ENCODE measurements at places on chromosomes 6 and 20. TPM values are rescaled to one million over a fixed set of nuclear protein-coding genes. Genes with fewer than 3 reads are reported as not detected.

Gene SIRPB1
- 1.0 TPM for total RNA-seq

Gene GTSF1L
- total RNA-seq, result not detected

Gene GDAP1L1
- 6.8 TPM for total RNA-seq

Gene GRM4
- 5.3 TPM for total RNA-seq

Gene IL17F
- total RNA-seq, result not detected

Gene PNLDC1
- total RNA-seq, result not detected

Gene RIPOR3
- 0.48 TPM for total RNA-seq

Gene CALHM5
- 0.02 TPM for total RNA-seq

Gene CRIP3
- total RNA-seq, result 15.3 TPM

Gene ADGB
- total RNA-seq, result not detected

Gene HLA-DOB
- total RNA-seq, result 0.20 TPM

GRCh38 chr6:146361128-146361924 is 182.3 kb upstream of the RAB32 start:
- no peaks in the 10 kb centered on the region for H3K36me3 ChIP-seq
- H3K4me1 ChIP-seq, result peaks cover 3% of the 10 kb centered on the region
- H3K27ac ChIP-seq, result no peak overlapping the region
- no peak overlapping the region for H3K4me3 ChIP-seq
- no peaks in the 10 kb centered on the region for H3K27me3 ChIP-seq
- no peak for DNase-seq

DNA sequence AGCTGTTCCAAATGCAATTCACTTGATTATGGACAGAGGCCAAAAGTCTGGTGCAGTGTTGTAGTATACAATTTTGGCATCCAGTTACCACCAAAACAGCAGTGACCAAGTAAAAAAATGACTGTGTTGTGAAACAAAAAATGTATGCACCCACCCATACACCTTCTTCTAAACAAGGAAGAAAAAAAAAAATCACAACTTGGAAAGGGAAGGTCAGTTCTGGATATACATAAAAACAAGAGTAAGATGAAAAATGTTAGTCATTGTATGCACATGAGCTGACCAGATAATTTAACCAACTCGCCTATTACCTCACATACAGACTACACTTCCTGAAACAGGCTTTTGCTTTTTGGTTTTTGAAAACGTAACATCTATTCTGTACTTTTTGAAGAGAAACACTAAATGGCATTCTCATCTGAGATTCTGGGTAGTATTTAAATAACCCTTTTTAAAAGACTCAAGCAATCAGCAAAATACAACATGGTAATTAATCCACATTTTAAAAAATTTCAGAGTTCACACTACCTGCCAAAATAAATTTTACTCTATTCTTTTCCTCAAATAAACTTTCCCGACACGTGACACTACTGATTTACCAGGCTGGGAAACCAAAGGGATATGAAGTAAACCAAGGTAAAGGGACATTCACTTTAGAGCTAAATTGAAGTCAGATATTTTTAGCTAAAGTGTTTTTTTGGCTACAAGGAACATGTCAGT is 141.6 kb upstream of the SHLD1 start:
- H3K4me1 ChIP-seq, result no peaks in the 10 kb centered on the region
- H3K4me3 ChIP-seq, result no peak overlapping the region
- H3K36me3 ChIP-seq, result peaks cover 10% of the 10 kb centered on the region
- H3K27me3 ChIP-seq, result no peaks in the 10 kb centered on the region
- DNase-seq, result no peak
- H3K27ac ChIP-seq, result no peak overlapping the region

GRCh38 chr20:32125506-32125905 is 16.0 kb downstream of the TM9SF4 start:
- H3K4me1 ChIP-seq, result no peaks in the 10 kb centered on the region
- no peak for DNase-seq
- H3K4me3 ChIP-seq, result no peak overlapping the region
- peaks cover 17% of the 10 kb centered on the region for H3K36me3 ChIP-seq

DNA sequence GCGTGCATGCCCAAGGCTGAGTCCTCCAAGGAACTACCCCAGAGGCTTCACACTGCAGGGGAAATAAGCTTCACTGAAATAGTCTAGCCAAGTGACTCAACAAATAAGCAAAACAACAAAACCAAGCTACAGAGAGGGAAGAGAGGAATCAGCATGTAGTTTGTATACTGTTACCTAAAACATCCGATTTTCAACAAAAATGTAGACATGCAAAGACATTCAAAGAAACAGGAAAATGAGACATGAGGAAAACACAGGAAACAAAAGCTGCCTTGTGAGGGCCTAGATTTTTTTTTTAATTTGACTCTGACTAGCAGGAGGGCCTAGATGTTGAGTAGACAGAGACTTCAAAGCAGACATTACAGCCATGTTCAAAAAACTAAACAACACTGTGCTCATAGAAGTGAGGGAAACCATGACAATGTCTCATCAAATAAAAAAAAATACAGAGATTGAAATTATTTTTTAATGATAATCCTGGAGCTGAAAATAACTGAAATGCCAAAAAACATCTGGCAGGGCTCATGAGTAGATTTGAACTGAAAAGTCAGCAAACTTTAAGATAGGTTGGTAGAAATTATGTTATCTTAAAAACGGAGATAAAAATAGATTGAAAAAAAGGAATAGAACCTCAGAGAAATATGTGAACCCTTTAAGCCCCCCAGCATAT is 16.4 kb upstream of the KIF25 start:
- no peaks in the 10 kb centered on the region for H3K27me3 ChIP-seq
- no peaks in the 10 kb centered on the region for H3K4me1 ChIP-seq
- 0 out of 3 replicates have a peak, but pooled peaks cover 3% of the 10 kb centered on the region for H3K36me3 ChIP-seq
- no peak for DNase-seq

GRCh38 chr6:38391626-38392579 is 247.8 kb downstream of the BTBD9 start:
- H3K27me3 ChIP-seq, result no peaks in the 10 kb centered on the region
- peaks cover 2% of the 10 kb centered on the region for H3K4me1 ChIP-seq
- no peaks in the 10 kb centered on the region for H3K36me3 ChIP-seq
- no peak for DNase-seq
- H3K27ac ChIP-seq, result no peak overlapping the region

DNA sequence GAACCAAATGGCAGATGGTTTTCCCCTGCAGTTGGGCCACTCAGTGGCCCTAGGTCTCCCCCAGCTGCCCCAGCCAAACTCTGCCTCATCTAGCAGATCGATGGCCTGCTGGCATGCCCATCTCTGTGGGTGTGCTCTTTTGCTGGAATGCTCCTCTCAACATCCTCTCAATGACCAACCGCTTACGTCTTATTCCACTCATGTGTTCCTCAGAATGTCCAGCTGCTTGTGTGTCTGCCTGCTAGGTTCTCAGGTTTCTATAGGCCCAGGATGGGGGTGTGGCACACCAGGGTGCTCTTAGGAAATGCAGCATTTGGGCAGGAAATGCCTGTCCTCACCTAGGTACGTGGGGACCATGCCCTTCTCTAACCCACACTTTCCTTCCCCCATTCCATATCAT is 509.9 kb upstream of the SYNCRIP start:
- no peak for DNase-seq
- H3K4me1 ChIP-seq, result peaks cover 3% of the 10 kb centered on the region
- no peaks in the 10 kb centered on the region for H3K36me3 ChIP-seq
- no peaks in the 10 kb centered on the region for H3K27me3 ChIP-seq
- H3K4me3 ChIP-seq, result no peak overlapping the region
- no peak overlapping the region for H3K27ac ChIP-seq

GRCh38 chr6:157962601-157963302 is 18.9 kb upstream of the SYNJ2 start:
- H3K27me3 ChIP-seq, result no peaks in the 10 kb centered on the region
- no peak overlapping the region for H3K4me3 ChIP-seq
- H3K36me3 ChIP-seq, result peaks cover 19% of the 10 kb centered on the region

GRCh38 chr20:51416532-51417249 is 125.8 kb downstream of the NFATC2 start:
- no peaks in the 10 kb centered on the region for H3K27me3 ChIP-seq
- H3K4me1 ChIP-seq, result no peaks in the 10 kb centered on the region
- no peaks in the 10 kb centered on the region for H3K36me3 ChIP-seq
- H3K4me3 ChIP-seq, result no peak overlapping the region
- no peak for DNase-seq

GRCh38 chr6:12598919-12599318 is 117.6 kb upstream of the PHACTR1 start:
- DNase-seq, result no peak
- no peaks in the 10 kb centered on the region for H3K36me3 ChIP-seq
- H3K4me3 ChIP-seq, result no peak overlapping the region
- no peaks in the 10 kb centered on the region for H3K27me3 ChIP-seq
- no peak overlapping the region for H3K27ac ChIP-seq

DNA sequence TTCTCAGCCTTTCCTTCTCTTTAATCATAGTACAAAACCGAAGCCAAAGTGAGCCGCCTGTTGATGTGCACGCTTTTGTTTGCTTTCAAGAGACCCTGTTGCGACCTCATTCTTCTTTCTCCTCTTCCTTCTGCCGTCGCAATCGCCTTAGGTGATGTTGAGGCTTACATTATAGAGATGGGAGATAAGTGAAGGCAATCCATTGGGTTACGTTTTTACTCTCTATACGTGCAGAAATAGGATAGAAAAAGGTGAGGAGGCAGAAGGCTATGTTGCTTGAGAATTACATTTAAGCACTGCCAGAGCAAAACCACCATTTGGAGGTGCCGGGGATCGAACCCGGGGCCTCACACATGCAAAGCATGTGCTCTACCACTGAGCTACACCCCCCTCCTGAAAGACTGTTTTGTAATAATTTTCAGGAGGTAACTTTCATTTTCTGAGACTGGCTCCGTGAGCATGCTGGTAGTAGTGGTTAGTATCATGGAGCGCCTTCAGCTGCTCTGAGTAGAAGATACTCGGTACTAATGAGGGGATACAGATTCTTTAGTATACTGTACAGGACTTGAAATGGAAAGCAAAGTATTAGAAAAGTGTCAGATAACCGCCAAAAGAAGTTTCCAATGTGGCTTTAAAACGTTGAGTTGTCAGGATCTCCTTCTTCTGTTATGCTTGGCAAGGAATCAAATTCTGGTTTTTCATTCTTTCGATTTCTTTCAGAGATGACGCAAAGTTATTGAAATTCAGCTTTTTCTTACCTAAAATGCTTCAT is 165.6 kb downstream of the TRIM27 start:
- H3K27ac ChIP-seq, result no peak overlapping the region
- no peaks in the 10 kb centered on the region for H3K4me1 ChIP-seq
- H3K36me3 ChIP-seq, result no peaks in the 10 kb centered on the region
- peak overlapping the region; percentile 85 for H3K4me3 ChIP-seq
- DNase-seq, result peak; percentile 80

- no peaks in the 10 kb centered on the region for H3K27me3 ChIP-seq
- no peak for DNase-seq
- no peak overlapping the region for H3K27ac ChIP-seq
- no peak overlapping the region for H3K4me3 ChIP-seq
Observed at GRCh38 chr20:10940941-10941340, 267.1 kb upstream of the JAG1 start.

DNA sequence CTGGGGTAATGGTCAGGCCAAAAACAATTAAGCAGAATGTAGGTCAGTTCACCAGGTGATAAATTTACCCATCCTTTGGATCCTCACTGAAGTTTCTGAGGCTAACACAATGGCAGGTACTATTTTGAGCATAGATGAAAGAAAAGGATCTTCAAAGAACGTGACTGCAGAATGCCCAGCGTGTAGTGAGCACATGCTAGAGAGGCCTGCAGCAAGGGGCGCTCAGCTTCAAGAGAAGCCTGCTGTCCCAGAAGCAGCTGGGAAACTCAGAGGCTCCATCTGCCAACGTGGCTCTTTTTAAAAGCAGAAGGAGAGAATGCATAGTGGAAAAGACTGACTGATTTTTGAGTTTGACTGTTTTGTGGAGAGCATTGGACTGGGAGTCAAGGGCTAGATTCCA is 57.4 kb downstream of the CD83 start:
- H3K36me3 ChIP-seq, result no peaks in the 10 kb centered on the region
- DNase-seq, result no peak
- no peak overlapping the region for H3K4me3 ChIP-seq
- H3K4me1 ChIP-seq, result no peaks in the 10 kb centered on the region

DNA sequence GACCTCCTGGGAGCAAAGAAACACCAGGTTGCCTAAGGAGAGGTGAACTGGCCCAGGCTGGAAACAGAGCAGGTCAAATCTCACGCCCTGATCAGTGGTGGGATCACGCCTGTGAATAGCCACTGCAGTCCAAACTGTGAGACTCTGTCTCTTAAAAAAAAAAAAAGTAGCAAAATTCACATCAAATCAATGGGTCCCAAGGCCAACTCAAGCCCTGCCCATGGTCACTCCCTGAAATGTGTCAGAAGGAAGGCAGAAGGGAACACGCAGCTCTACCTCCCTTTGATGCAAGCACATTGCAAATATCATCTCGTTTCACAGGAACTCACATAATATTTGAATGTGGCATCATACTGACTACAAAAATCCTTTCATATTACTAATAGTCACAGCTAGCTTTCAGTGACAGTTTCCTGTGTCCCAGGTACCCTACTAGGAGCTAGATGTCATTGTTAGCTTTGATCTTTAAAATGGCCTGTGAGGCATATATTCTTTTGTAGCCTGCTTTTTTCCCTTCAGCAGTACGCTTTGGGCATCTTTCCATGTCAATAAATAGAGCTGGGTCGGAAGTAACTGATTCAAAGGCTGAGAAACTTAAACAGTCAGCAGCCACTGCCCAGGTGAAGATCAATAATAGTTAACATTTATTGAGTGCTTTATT is 14.4 kb upstream of the TTPAL start:
- no peaks in the 10 kb centered on the region for H3K4me1 ChIP-seq
- no peak overlapping the region for H3K4me3 ChIP-seq
- H3K27me3 ChIP-seq, result no peaks in the 10 kb centered on the region
- H3K36me3 ChIP-seq, result no peaks in the 10 kb centered on the region
- no peak for DNase-seq

- no peak for DNase-seq
- H3K4me3 ChIP-seq, result no peak overlapping the region
- H3K27ac ChIP-seq, result no peak overlapping the region
- no peaks in the 10 kb centered on the region for H3K27me3 ChIP-seq
Observed at GRCh38 chr6:39905640-39905975, 28.7 kb downstream of the MOCS1 start.

GRCh38 chr6:129842137-129842536 is 19.0 kb downstream of the TMEM244 start:
- peaks cover 3% of the 10 kb centered on the region for H3K4me1 ChIP-seq
- H3K36me3 ChIP-seq, result no peaks in the 10 kb centered on the region
- DNase-seq, result no peak
- H3K4me3 ChIP-seq, result no peak overlapping the region
- H3K27ac ChIP-seq, result no peak overlapping the region

DNA sequence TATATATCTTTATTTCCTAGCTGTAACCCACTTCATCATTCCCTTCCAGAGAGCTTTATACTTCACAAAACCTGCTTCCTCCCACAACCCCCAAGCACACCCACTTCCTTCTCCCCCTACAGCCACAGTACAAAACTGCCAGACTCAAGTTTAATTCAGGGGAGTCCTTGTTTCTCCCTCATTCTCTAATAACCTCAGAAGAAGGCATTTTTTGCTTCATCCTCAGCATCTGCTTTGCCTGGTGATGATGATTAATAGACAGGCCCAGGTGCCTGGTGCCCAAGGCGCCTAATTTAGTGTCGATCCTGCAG is 414.3 kb downstream of the KIF16B start:
- DNase-seq, result no peak
- H3K36me3 ChIP-seq, result peaks cover 9% of the 10 kb centered on the region
- H3K27me3 ChIP-seq, result no peaks in the 10 kb centered on the region
- no peak overlapping the region for H3K27ac ChIP-seq
- no peak overlapping the region for H3K4me3 ChIP-seq
- no peaks in the 10 kb centered on the region for H3K4me1 ChIP-seq

- H3K4me1 ChIP-seq, result peaks cover 5% of the 10 kb centered on the region
- no peaks in the 10 kb centered on the region for H3K36me3 ChIP-seq
- no peak overlapping the region for H3K4me3 ChIP-seq
- no peaks in the 10 kb centered on the region for H3K27me3 ChIP-seq
- no peak overlapping the region for H3K27ac ChIP-seq
Observed at GRCh38 chr6:44556046-44556445, 168.5 kb downstream of the CDC5L start.

Measured in H9 (cell line).